ENCODE measurements at places on chromosomes 12 and 14.

GRCh38 chr14:49926803-49927202 is 33.9 kb downstream of the ARF6 start:
- no peak for DNase-seq

- no peak for DNase-seq
These were observed 610.4 kb downstream of the MED13L start for GRCh38 chr12:115667116-115667515.

DNA sequence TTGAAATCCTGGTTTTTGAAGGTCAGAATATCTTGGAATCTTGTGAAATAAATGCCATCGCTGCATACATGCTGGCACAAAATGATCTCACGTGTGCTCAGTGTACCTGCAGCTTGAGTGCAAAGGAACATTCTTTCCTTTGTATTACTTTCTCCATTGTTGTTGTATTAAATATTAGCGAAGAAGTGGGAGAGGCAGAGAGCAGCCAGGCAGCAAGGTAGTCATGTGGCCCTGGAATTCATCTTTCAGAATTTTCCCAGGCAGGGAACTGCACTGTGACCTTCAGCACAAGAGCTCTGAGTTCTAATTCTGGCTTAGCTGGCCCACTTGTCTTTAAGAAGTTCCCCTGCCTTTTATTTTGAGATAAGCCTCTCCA is 145.5 kb downstream of the PRKCH start:
- no peak for DNase-seq

GRCh38 chr12:26195641-26196420 is 458 bp downstream of the SSPN start:
- DNase-seq, result no peak

DNA sequence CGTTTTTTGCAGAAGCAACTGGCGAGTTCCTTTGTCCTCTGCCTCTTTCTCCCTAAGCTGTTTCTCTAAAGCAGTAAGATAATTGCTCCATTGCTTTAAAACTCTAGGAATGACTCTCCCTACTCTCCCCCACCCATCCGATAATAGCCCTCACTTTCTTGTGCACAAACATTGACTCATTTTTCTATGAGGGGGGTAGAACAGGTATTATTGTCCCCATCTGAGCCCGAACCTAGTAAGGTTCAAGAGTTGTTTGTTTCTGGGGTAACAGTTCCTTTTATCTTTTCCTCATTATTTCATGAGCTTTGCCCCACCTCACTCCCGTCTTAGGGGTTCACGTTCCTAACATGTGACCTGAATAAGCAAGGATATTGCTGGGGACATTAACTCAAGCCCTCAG is 190.6 kb downstream of the EMP1 start:
- no peak for DNase-seq

DNA sequence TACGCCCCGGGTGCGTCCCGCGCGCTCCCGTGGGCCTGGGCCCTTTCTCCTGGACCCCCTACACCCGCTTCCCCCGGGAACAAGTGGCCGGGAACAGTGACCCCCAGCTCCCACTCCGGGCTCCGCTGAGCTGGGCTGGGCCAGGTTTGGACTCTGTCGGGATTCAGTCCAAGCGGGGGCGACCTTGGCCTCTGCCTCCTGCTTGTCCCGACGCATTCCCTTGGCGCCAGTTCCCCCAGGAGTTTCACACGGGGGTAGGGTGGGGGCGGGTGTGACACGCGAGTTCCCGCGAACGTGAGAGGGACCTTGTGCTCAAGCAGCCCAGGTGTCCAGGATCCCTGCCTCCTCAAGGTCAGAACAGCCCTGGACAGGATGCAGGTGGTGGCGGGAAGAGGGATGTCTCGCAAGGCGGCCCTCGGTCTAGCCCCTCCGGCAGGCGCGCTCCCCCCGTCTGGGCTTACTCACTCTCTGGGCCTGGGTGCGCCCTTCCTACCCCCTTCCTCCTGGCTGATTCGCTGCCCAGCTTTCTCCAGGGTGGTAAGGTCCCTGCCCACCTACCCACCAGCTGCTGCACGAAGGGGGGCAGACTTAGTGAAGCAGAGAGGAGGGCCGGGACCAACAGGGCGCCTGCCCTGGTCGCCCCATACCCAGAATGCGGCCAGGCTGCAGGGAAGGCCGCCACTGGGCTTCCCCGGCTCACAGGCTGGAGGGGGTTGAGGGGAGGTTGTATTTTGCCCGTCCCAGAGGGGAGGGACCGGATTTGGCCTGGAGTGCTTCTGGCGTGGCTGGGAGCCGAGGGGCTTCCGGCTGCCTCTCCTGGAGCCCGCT is 862 bp downstream of the CRIP2 start:
- no peak for DNase-seq
